ENCODE measurements at places on chromosomes 4 and X. TPM values are rescaled to one million over a fixed set of nuclear protein-coding genes. Genes with fewer than 3 reads are reported as not detected.

- H3K4me3 ChIP-seq, result no peak overlapping the region
- no peaks in the 10 kb centered on the region for H3K27me3 ChIP-seq
- no peaks in the 10 kb centered on the region for H3K4me1 ChIP-seq
- no peaks in the 10 kb centered on the region for H3K36me3 ChIP-seq
- no peak for DNase-seq
- no peak overlapping the region for H3K27ac ChIP-seq
Observed at GRCh38 chrX:22594766-22595165, 322.1 kb downstream of the CBLL2 start.

The MMRN1 gene
- 35.8 TPM for total RNA-seq

DNA sequence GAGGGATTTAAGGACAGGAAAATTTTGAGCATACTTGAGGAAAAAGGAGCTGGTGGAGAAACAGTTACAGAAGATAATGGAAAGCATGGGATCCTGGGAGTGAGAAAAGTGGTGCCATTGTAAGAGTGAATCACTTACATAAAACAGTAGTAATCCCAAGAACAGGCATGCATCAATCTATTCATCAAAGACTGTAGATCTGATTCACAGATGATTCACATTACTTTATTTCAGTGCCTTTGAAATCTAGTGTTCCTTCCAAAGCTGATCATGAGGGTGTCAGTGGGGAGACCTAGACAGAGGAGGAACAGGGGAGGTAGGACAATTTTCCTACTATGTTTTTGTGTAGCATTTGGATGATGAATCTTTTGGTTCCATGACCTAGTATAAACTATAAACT, 102.7 kb downstream of the TAB3 start:
- no peaks in the 10 kb centered on the region for H3K27me3 ChIP-seq
- no peak overlapping the region for H3K27ac ChIP-seq
- no peak overlapping the region for H3K4me3 ChIP-seq

GRCh38 chr4:6355052-6355451, 85.4 kb downstream of the WFS1 start:
- DNase-seq, result no peak
- no peaks in the 10 kb centered on the region for H3K36me3 ChIP-seq
- H3K27me3 ChIP-seq, result no peaks in the 10 kb centered on the region
- H3K4me3 ChIP-seq, result no peak overlapping the region
- no peak overlapping the region for H3K27ac ChIP-seq
- H3K4me1 ChIP-seq, result no peaks in the 10 kb centered on the region

DNA sequence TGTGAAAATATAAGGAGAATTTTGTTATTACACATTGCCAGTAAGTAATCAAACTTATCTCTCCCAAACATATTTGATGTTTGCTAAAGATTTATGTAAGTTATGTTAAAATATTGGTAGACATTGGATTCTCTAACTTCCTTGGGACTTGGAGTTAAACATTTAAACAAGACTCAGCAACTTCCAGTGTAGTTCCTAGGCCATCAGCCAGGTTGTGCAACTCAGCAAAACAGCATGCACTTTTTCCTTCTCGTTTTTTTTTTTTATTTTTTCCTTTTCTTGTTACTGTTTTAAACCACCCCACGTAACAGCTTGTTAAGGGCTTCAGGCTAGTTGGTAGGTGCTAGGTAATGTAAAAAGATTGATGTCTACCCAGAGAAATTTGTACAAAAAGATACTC, 510.4 kb downstream of the ANKRD50 start:
- H3K4me3 ChIP-seq, result no peak overlapping the region
- no peak overlapping the region for H3K27ac ChIP-seq
- no peak for DNase-seq
- H3K36me3 ChIP-seq, result no peaks in the 10 kb centered on the region
- H3K4me1 ChIP-seq, result no peaks in the 10 kb centered on the region

The GATA1 gene
- total RNA-seq, result 0.20 TPM

DNA sequence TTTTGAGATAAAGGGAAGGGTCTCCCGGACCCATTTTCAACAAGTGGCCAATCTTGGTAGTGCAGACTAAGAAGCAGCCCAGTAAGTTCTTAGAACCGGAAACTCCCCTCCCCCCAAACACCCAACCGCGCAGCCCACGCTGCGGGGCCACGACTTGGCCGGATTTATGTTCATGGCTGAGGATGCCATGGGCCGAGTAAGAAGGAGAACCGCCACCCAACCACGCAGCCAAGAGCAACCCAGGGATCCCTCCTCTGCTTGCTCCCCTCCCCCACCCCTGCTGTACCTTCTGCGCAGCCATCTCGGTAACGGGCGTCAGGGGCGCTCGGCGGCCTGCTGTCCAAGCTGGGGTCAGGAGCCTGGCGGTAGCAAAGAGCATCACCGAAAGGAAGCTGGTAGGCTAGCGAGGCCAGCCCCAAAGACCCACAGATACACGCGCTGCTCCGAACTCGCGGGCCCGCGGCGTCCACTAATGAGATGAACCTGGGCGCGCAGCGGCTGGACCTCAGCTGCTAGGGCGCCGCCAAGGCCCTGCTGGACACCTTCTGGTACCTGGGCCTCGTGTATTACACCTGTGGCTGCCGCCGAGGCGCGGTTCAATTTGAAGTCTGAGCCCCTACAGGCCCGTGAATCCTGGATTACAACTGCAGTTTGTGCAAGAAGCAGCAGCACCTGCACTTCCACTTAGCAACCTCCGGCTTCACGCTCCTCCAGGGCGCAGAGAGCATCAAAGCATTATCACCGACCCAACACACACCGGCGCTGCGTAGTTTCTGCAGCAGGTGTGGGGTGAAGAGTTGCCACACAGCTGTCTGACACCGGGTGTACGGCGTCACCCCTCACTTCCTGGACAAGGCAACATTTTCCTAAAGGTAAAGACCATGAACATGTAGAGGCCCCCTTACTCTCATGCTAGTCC, 63.4 kb downstream of the NUDT10 start:
- no peaks in the 10 kb centered on the region for H3K4me1 ChIP-seq
- no peaks in the 10 kb centered on the region for H3K36me3 ChIP-seq
- H3K27me3 ChIP-seq, result no peaks in the 10 kb centered on the region
- H3K27ac ChIP-seq, result peak overlapping the region; percentile 16
